ENCODE measurements at places on chromosomes 7 and 10.

DNA sequence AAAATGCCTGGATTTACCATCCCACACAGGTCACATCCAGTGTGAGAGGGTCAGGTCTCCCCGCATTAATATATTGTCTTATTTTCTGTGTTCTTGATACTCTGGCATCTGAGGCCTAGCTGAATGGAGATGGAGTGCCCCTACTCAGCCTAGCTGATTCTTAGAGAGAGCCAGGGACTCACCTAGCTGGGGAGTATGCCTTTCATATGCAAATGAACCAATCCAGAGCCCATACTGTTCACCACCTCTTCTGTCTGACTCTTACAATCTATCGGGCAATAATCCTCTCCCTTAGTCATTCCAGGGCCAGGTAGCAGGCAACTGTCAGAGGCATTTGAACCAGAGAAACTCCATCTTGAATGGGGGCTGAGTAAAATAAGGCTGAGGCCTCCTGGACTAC is 46.3 kb downstream of the LBX1 start:
- ATAC-seq, result no peak

DNA sequence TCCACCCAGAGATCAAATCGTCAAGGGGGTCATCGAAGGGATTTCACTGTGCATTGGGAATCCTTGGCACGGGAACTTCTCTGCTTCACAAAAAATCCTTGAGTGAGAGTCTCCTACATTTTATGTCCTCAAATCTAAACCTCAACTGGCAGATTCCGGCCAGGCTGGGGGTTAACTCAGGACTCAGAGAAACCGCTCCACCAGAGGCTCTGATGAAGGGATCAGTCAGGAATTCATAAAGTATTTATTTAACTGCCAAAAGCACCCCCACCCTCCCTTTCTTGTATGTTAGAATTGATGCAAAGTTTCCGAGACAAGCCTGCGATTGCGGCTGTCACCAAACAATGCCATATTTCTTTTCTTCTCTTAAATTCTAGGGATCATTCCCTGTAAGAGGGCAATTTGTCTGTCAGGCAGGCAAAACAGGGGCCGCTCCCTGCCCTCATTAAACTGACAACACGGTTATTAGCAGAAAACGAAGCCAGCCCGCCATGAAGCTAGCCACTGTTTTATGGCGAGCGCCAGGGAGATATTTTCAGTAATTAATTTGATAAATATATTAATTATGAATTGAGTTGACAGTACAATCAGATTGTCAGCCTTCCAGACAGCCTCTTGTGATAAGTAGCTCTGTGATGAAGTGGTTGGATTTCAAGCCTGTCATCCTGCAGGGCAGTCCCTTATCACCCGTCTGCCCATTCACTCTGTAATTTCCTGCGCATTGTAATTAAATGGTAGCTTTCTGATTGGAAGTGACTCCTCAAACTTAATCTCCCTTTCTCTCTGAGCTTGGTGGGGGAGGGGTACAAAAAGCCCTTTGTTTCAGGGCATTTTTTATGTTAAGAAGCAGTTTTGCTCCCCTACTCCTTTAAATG is 153.0 kb upstream of the GPR26 start:
- ATAC-seq, result no peak

- no peak for ATAC-seq
Measured at GRCh38 chr10:133241501-133242205, 4.0 kb downstream of the VENTX start.

- ATAC-seq, result no peak
Measured at GRCh38 chr7:91067242-91067641, 197.0 kb upstream of the FZD1 start.

GRCh38 chr10:77381750-77382149 is 255.9 kb downstream of the KCNMA1 start:
- no peak for ATAC-seq

- no peak for ATAC-seq
Measured at GRCh38 chr10:105063796-105064195, 422.7 kb downstream of the SORCS3 start.

- ATAC-seq, result no peak
Measured at GRCh38 chr7:141559961-141560360, 8.8 kb downstream of the AGK start.

DNA sequence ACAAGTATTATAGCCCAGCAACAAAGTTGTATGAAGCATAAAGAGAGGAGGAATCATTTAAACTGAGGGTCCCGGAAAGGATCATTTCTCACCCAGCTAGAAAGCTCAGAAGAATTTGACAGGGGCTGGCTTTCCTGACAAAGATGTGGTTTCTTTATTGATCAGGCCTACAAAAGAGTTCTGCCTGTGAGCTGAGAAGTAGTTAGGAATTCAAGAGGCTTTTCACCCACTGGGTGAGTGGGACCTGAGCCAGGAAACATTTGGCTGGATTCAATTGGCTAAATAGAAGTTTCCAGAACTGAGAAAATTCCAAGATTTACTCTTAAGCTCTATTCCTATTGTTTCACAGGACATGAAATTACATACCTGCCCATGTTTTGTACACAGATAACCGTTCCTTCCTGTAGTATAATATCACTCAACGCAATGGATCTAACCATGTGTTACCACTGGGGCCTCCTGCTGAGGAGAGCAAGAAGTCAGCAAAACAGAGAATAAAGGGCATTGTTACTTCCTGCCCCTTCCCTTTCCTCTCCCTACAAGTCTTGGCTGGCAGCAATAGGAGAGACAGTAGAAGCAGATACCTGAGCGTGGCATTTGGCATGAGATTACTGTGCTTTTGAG is 53.9 kb upstream of the PAPSS2 start:
- ATAC-seq, result no peak

DNA sequence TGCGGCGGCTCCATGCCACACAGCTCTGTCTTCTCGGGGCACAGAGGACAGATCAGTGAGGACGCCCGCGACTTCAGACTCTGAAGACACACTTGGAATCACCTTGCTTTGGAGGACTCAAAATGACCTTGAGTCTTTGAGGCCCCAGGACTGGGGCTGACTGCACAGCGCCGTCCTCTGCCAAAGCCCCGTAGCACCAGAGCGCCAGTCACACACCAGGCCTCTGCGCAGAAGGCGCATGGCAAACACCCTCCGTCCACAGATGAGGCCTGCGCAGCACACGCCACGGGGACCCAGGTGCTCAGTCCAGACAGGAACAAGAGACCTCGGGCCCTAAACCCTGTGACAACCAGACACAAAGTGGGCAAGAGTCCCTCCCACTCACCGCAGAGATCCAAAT is 134.7 kb downstream of the MAD1L1 start:
- ATAC-seq, result no peak

DNA sequence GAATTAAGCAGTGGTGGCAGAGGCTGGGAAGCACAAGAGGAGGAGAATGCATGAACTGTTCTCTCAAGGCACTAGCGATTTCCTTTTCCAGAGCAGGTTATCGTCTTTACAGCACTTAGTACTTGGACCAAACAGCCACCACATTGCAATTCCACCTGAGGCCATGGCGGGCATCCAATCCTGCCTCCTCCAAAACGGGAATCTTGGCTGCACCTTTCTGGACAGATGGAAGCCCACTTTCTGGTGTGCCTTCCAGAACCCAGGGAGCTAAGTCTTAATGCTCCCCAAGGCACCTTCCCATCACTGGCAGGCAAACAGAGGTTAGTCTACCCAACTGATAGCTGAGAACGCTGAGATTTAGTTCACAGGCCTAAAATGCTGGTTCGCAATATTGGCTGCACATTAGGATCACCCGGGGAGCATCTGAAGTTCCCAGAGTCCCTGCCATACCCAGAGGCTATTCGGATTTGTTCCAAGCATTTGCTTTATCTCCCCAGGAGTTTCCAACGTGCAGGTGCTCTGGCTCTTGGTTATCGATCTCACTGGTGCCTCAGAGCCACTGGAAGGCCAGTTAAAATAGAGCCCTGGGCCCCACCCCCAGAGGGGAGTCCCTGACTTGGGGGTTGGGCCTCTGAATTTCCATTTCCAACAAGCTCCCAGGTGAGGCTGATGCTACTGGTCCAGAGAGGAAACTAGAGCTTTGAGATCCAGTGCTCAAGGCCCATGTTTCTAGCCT is 62.2 kb downstream of the KCNMA1 start:
- no peak for ATAC-seq

- peak; percentile 65 for ATAC-seq
Measured at GRCh38 chr10:129971381-129972144, 7.5 kb upstream of the EBF3 start.

DNA sequence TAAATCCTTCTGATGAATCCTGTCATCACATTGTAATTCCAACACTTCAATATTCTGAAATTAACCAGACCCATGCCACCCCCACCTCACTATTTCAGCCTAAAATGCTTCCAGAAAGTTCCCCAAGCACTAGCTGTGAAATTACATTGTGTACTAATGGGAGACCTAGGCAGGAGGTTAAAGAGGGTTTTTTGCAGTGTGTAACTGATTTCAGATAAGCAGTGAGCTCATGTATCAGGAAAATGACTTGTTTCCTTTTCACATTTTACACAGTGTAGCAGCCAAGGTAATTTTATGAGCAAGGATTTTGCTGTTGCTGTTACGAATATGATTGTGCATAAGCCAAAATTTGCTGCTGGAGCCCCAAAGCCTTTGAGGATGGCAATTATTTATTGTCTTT is 129.0 kb downstream of the INHBA start:
- ATAC-seq, result no peak

DNA sequence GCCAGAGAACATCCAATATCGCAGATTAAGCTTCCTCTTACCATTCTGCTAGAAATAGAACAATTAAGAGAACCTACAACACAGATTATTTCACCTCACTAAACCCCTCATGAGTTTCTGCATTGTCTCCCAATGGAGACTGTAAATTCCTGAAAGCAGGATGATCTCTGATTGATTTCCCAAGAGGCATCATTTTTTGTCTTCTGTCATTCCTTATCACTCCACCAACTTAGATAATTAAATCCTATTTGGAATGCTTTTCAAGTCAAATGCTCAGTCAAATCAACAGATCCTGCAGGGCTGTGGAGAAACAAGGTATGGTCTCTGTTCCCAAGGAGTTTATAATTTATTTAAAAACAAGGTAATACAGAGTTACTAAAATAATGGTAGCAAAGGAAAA is 161.5 kb downstream of the MTERF1 start:
- no peak for ATAC-seq

DNA sequence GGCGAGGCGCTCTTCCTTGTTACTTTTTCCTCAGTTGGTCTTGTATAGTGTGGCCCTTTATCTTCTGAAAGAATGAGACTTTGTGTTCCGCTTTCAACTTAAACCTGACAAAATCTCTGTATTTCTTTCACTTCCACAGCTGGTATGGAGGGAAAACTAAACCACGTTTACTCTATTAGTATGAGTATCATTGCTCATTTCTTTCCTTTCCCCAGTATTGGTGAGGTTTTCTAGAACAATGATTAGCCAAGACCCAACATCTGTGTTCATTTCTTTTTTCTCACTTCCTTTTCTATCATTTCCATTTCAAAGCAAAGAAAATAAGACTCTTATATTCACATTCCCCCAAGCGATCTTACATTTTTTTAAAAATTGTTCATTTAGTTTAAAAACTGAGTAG is 165.3 kb downstream of the PAXIP1 start:
- no peak for ATAC-seq

- no peak for ATAC-seq
Measured at GRCh38 chr7:86733783-86734182, 90.1 kb downstream of the GRM3 start.

DNA sequence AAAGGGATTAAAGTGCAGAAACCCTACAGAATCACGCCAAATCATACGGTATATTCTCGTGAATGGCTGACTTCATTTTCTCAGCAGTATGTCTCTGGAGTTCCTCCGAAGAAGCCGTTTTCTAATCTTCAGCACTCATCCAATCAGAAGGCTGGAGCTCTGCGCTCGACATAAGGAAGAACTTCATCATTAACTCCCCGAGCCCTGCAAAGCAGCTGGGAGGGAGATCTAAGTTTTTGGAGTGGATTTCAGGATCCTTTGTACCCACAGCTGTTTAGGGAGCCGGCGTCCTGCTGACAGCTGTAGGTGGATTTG is 40.7 kb upstream of the SDK1 start:
- no peak for ATAC-seq

DNA sequence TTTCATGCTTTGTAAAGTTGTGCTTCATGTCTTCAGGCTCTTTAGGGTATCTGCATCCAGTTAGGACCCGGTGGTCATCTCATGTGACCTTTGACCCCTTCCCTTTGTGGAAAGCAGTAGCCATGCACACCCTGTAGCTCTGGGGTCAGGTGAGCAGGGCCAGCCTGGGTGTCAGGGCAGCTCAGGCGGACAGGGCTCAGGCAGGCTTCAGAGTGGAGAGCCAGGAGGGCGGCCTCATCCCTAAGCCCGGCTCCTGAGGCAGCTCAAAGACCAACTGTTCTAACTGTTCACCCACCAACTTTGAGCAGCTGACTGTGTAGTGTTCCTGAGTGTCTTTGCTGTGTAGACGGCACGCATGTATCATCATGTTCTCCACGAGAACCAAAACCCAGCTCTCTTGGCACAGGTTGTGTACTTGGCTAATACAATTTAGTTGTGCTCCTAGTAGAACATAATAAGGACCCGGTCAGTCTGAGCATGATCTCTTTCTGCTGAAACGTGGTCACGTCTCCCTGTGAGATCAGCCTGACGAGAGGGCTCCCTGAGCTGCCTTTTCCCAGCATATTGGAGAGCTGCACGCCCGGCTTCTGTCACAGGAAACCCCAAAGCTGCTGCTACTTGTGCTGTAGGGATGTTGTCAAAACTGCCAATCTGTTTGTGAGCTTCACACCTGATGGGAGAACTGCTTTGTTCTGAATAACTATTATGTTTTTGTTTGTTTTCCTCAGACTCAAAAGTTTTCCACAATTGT is 30.0 kb downstream of the EEPD1 start:
- no peak for ATAC-seq

DNA sequence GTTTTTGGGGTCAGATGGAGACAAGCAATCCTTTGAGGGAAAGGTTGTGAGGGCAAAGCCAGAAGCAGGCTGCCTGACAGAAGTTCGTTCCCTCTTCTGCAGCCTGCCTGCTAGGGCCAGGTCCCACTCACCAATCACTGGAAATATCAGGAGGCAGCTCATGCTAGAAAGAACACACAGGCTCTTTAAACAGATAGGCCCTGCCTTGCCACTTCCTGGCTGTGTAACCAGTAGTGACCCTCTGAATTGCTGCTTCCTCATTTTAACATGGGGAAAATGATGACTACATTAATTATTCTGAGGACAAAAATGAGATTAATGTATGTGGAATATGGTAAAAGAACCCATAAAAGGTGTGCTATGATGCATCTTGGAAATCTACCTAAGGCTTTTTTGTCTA is 50.5 kb upstream of the MRLN start:
- no peak for ATAC-seq

DNA sequence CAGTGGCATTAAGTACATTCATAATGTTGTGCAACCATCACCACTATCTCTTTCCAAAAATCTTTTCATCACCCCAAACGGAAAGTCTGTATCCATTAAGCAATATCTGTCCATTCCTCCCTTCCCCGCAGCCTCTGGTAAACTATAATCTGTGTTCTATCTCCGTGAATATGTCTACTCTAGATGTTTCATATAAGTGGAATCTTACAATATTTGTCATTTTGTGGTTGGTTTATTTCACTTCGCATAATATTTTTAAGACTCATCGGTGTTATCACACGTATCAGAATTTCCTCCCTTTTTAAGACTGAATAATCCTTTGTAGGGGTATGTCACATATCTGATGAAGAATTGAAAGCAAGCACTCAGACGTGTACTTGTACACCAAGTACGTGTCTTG is 86.0 kb upstream of the FGFR2 start:
- ATAC-seq, result no peak
